ENCODE measurements at places on chromosomes 6 and 20.

GRCh38 chr6:33313105-33313708 is 671 bp downstream of the TAPBP start:
- peak; percentile 43 for DNase-seq

DNA sequence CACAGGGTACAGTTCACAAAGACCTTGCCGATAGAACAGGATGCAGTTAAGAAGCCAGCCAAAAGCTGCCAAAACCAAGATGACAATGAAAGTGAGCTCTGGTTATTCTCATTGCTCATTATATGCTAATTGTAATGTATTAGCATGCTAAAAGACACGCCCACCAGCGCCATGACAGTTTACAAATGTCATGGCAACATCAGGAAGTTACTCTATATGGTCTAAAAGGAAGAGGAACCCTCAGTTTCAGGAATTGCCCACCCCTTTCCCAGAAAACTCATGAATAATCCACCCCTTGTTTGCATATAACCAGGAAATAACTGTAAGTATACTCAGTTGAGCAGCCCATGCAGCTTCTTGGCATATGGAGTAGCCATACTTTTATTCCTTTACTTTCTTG is 748.7 kb downstream of the QKI start:
- no peak for DNase-seq

DNA sequence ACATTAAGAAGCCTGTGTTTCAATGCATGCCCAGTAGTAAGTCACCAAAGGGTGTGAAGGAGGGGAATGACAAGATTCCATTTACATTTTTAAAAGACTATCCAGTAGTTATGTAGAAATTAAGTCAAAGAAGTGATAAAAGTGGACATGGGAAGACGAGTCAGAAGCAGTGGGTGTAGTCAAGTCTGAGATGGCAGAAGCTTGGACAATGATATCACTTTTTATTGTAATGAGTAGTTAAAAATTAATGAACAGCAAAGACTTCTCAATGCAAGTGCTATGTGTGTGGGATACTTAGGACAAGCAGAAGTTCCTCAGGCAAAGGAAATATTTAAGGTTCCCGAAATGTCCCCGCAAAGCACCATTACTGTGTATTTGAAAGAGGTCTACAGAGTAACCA is 156.0 kb downstream of the DST start:
- no peak for DNase-seq

GRCh38 chr6:150005761-150006651 is 19.3 kb downstream of the RAET1L start:
- DNase-seq, result no peak

GRCh38 chr20:2405693-2406065 is 25.0 kb downstream of the TGM6 start:
- DNase-seq, result no peak

DNA sequence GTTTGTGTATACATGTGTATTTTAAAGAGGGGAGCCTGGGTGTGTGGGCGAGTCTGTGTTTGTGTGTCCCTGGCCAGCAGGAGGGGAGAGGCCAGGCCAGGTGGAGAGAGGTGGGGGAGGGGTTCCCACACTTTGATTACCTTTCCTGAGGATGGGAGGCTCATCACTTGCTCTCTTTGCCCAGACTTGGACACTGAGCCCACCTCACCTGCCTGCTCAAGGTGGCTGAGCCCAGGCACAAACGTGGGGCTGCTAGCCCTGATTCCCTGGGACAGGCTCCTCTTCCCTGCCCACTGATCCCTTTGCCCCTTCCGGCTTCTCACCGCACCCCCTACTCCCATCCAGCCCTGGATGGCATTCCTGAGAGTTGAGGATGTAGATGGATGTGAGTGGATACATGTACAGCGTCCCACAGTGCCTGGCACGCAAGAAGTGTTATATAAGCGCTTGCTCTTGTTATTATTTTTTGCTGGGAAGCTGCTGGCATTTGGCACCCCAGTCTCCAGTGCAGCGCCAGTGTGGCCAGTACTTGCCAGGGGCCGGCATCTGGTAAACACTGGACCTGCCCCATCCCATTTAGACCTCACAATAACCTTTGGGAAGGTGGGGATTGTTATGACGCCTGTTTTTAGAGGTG is 2.7 kb downstream of the CEBPB start:
- DNase-seq, result no peak

GRCh38 chr6:140912686-140913085 is 1220.0 kb upstream of the GJE1 start:
- no peak for DNase-seq

DNA sequence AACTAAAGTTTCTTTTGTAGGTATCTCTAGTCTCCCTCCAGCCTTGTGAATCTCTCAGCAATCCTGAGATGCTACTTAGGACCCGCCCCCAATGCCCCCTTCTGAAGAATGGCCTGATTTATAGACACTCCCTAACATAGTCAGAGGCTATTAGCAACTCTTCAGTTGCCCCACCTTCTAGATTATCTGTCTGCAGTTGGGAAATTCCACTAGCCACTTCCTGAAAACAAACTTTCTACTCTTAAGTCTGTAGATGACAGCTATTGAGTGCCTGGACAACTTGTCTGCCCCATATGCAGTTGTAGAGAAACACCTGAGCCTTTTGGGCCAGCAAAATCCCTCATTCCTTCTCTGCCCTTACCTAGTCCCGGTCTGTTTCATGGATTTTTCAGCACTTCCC is 188.2 kb upstream of the PREP start:
- DNase-seq, result no peak

GRCh38 chr6:70164556-70164955 is 138.3 kb downstream of the COL9A1 start:
- DNase-seq, result no peak

GRCh38 chr6:114346451-114346850 is 3.6 kb upstream of the HS3ST5 start:
- no peak for DNase-seq

DNA sequence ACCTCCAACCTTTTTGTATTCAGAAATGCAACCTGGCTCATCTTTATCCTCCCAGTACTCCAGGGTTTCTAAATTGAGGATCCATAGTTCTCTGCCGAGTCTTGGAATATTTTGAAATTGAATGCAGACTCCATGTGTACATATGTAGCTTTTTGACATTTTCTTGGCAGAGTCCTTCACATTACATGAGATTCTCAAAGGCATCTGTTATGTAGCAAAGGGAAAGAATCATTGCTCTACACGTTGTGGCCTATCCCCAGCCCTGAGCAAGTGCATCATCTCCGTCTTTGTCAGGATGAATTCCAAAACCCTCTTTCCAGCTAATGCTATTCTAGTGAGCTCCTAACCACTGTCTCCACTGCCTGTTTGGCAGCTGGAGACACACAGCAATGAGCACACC is 742.9 kb downstream of the DHX35 start:
- DNase-seq, result no peak

GRCh38 chr6:40432982-40433381 is 154.2 kb downstream of the LRFN2 start:
- DNase-seq, result no peak

GRCh38 chr6:88695937-88696336 is 267.5 kb downstream of the RNGTT start:
- no peak for DNase-seq

DNA sequence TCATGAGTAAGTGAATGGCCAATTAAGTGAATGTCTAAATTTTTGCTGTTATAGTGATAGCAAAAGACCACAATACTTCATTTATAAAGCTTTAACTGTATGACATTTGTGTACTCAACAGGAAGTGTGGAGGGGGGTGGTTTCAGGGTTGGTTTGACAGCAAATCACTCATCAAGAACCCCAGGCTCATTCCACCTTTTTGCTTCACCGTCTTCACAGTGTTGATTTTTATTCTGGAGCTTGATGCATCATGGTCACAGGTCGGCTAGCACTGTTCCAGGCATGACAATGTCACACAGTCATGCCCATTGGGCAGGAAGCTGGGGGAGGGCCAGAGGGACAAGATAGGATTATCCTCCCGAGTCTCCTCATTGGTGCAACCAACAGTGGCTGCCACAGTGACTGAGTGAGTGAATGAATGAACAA is 75.0 kb downstream of the MDGA1 start:
- no peak for DNase-seq

DNA sequence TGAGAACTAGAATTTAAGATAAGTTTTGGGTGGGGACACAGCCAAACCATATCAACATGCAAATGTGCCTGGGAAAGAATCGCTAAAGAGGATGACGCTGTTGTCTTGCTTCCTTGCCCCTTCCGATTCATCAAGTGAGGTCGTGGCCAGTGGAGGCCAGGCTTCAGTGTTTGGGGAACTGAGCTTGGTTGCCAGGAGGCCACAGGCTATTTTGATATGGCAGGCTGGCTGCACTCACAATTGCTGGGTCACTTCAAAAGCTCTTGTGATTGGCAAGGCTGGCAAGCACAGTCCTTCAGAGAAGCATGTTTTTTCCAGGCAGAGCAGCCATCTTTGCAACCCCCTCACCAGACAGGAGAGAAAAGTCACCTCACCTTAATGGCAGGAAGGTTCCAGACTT is 45.8 kb downstream of the SAMD5 start:
- no peak for DNase-seq

DNA sequence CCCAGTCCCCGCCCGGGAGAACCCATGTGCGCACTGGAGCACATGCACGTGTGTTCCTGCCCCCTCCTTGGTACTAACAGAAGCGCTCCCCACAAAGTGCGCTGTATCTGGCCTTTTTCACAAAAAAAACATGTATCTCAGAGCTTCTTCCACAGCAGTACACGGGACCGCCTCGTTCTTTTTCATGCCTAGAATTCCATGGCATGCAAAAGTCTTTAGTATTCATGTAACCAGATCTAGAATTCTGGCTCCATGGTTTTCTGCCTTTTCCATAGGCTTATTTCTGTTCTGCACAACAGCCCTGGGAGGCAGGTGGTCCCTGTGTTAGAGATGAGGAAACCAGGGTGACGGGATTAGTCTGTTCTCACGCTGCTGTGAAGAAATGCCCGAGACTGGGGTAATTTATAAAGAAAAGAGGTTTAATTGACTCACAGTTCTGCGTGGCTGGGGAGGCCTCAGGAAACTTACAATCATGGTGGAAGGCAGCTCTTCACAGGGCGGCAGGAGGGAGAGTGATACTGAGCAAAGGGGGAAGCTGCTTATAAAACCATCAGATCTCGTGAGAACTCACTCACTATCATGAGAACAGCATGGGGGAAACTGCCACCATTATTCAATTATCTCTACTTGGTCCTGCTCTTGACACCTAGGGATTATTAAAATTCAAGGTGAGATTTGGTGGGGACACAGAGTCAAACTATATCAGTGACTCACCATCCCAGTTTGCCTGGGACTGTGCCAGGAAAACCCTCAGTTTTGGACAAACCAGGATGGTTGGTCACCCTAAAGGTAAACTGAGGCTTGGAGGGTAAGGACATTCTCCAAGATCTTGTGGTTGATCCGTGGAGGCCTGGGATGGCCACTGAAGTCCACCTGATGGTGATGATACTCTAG is 41.0 kb downstream of the C20orf203 start:
- DNase-seq, result no peak

- DNase-seq, result no peak
Measured at GRCh38 chr6:87858440-87858839, 156.4 kb upstream of the AKIRIN2 start.

GRCh38 chr6:2794171-2794730 is 29.1 kb downstream of the WRNIP1 start:
- DNase-seq, result no peak

- DNase-seq, result no peak
Measured at GRCh38 chr6:146990284-146990683, 213.9 kb upstream of the STXBP5 start.

DNA sequence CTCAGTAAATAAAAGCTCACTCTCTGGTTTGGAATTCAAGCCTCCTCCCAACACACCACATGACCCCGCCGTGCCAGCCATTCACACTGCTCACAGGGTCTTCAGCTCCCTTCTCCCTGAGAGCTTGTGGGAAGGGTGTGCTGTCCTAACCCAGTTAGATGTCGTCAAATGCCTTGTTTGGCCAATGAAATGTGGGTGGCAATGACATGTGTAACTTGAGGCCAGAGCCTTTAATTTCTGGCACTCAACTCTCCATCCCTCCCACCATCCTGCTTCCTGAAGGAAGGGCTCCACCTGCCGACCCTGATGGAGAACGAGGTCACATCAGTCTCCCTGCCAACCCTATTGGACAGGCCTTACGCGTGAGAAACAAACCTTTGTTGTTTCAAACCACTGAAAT is 224.5 kb upstream of the AGPAT4 start:
- no peak for DNase-seq

DNA sequence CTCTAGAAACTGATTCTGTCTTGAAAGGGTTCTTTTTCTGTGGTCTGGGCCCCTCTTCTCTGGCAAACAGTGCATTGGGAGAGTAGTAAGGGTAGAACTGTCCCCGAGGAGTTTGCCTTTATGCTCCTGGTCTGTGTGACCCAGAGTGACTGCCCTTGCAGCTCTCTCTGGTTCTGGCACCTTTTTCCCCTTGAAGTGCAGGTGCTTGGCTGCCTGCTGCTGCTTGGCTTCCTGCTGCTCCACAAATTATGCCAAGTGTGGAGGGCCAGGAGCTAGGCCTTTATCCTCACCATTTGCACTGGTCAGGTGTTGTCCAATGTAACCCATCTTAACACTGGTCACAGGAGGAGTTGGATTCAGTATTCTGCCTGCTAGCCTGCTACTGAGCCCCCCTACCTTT is 11.2 kb downstream of the KIZ start:
- DNase-seq, result no peak

DNA sequence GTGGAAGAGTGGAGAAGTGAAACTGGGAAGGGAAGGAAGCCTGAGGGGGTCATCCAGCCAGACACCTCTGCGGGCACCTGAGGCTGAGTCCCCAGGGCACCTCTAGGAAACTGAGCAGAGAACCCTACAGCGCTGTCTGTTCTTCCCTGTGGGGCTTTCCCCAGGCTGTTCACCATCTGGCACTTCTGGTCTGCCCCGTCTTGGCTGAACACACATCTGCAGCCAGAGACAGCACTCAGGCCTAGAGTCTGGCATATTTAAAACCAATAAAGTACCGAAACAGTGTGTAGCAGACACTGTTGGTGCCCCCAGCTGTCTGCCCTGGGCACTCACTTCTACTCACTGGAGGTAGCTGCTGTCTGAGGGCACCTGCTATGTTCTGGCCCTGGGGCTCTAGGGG is 9.4 kb upstream of the ARFGEF2 start:
- no peak for DNase-seq

DNA sequence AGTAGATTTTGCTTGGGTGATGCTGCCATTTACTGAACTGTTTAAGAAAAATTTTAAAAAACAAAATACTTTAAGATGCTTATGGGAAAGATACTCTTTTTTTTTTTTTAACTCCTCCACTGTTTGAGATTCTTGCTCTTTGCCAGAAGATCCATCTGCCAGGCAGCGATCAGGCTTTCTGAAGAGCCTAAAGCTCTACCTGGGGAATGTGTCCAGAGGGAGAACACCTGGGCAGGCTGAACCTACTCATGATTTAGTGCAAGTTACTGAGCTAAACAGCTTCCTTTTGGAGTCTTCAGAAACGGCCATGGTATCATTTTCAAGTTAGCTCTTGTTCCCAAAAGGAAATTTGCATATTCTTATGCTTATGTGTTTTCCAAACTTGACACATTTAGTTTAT is 23.5 kb upstream of the MLIP start:
- DNase-seq, result no peak

- DNase-seq, result no peak
Measured at GRCh38 chr20:32348207-32348606, 9.9 kb upstream of the ASXL1 start.
